ENCODE measurements at places on chromosomes 16 and 17.

DNA sequence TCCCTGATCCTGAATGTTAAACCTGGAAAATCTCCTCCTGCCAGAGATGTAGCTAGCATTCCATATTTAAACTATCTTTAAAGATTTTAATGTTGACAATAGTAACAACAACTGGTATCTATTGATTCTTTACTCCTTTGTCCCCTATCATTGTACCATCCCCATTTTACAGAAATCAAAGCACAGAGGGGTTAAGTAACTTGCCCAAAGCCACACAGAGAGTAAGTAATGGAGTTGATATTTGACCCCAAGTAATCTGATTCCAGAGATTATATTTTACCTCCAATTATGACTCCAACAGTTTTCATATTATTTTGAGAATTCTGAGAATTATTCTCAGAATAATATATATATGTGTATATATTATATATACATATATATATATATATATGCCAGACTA is 37.7 kb upstream of the RGS9 start:
- no peak for DNase-seq

DNA sequence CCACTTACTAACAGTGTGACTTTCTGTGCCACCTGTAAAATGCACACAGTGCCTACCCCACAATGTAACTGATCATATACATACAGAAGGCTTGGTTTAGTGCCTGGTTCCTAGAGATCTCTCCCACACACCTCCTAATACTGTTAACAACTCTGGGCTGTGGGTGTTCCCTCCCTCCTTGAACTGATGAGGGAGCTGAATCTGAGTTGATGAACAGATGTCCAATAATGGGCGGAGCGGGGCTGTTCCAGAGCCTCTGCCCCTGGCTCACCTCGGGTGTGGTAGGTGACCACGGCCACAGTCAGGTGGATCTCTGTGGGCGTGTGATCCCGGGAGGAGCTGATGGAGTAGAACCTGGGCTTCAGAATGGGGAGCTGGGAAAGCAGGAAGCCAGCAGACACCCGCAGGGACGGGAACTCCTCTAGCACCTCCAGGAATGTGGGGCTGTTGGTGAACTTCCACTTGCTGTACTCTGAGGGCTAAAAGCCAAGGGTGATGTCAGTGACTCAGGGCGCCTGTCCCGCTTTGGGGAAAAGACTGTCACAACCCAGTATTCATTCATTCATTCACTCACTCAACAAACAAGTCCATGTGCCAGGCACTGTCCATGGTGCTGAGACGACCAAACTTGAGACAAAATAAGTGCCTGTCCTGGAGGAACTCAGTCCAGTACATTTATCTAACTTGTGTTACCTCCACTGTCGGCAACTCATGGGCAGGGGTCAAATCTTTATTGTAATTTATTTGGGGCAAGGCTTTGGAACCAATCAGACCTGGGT is 37.6 kb downstream of the NOS2 start:
- DNase-seq: no peak

- DNase-seq: no peak
Measured at GRCh38 chr16:2963074-2963722, 877 bp upstream of the KREMEN2 start.

DNA sequence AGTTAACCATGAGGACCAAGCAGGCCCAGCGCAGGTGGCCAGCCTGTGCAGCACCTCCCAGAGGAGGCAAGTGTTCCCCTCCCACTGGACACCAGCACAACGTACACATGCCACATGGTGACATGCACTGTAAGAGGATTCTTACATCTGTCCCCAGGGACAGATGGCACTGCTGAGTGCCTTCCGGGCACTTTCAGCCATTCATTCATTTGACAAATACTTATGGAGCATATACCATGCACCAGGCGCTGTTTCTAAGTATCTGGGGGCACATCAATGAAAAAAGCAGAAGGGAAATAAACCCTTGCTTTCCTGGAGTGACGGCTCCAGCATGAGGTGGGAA is 79.6 kb downstream of the GAS7 start:
- no peak for DNase-seq

- no peak for DNase-seq
Measured at GRCh38 chr17:65060631-65061254, 4.2 kb upstream of the GNA13 start.

GRCh38 chr16:1356061-1356900 is 4.5 kb downstream of the GNPTG start:
- DNase-seq: no peak

GRCh38 chr16:2007081-2007836 is 2.4 kb downstream of the ZNF598 start:
- DNase-seq: no peak

DNA sequence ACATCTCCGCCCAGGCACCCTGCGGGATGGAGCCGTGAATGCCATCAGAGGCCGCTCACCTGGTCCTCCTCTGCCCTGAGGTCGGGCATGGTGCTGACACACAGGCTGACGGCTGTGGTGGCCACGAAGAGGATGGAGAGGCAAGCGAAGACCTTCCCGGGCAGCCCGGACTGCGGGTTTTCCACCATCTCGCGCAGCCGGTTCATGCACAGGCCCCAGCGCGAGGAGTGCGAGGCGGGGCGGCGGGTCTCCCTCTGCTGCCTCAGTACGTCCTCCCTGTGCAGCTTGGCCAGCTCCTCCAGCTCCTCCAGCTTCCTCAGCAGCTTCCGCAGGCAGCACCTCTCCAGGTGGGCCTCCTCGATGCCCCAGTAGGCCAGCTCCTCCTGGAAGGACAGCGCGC is 3.1 kb downstream of the KCNG4 start:
- DNase-seq: no peak

DNA sequence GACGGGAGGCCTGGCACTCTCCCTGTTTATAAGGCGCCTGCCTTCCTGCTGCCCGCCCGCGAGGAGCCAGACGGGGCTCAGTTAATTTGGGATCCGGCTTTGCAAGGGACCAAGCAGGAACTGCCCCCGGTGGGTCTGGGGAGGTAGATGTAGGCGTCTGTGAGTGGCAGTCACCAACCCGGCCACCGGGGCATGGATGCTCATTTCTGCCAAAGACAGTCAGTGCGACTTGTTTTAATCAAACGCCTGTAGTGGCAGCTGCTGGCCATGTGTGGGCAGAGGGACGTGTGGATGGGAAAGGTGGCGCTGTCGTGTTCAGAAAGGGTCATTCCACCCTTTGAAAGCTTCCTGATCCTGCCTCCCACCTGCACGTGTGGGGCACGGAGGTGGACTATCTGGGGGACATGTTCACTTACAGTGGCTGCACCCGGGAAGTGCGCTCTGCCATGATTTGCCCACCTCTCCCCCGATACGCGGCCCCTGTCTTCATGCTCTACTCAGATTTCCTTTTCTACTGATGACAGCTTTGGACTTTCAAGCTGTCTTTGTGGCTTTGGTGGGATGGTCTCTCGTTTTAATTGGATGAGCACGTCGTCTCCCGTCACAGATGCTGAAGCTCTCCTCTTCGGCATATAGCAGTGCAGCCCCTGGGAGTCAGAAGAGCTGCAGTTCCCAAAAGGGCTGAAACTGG is 60.3 kb upstream of the CIBAR2 start:
- no peak for DNase-seq

DNA sequence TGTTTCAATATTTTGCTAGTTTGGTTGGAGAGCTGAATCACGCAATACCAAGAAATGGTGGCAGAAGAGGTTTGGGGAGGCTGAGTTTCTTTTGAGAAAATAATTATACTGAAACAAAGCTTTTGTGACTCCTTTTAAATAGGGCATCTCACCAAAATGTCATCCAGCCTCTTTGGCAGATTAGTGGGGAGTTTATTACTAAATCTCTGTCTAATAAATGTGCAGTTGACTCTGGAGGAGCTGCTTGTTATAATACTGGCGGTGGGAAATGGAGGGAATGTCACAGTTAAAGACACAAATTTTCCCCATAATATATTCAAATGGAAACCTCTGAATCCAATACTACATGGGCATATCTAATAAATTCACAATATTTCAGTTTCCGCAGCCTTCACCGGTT is 44.7 kb downstream of the SNX11 start:
- no peak for DNase-seq

GRCh38 chr16:24174957-24175356 is 81.2 kb upstream of the CACNG3 start:
- DNase-seq: no peak

- no peak for DNase-seq
Measured at GRCh38 chr16:16031401-16031800, 82.0 kb downstream of the ABCC1 start.

GRCh38 chr17:80070375-80071115 is 30.8 kb upstream of the GAA start:
- no peak for DNase-seq

DNA sequence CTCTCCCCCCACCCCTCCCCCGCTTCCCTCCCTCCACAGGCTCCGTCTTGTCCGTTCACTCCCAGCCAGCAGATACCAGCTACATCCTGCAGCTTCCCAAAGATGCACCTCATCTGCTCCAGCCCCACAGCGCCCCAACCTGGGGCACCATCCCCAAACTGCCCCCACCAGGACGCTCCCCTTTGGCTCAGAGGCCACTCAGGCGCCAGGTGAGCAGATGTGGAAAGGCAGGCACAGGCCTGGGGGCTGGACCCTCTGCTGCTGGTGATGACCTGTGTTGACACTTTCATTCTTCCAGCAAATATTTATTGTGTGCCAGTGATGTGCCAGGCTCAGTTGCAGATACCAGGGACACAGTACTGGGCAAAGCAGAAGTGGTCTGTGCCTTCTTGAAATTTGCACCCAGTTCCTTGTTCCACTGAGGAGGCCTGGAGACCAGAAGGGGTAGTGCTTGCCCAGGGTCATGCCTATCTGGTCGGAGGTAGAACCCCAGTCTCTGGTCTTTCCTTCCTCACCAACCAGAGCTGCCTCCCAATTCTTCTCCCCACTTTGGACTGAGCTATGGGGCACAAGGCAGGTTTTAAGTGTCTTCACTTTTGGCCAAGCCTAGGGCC is 10.3 kb upstream of the ABCC3 start:
- DNase-seq: no peak

- DNase-seq: no peak
Measured at GRCh38 chr17:21823090-21823489, 130.8 kb downstream of the KCNJ18 start.

DNA sequence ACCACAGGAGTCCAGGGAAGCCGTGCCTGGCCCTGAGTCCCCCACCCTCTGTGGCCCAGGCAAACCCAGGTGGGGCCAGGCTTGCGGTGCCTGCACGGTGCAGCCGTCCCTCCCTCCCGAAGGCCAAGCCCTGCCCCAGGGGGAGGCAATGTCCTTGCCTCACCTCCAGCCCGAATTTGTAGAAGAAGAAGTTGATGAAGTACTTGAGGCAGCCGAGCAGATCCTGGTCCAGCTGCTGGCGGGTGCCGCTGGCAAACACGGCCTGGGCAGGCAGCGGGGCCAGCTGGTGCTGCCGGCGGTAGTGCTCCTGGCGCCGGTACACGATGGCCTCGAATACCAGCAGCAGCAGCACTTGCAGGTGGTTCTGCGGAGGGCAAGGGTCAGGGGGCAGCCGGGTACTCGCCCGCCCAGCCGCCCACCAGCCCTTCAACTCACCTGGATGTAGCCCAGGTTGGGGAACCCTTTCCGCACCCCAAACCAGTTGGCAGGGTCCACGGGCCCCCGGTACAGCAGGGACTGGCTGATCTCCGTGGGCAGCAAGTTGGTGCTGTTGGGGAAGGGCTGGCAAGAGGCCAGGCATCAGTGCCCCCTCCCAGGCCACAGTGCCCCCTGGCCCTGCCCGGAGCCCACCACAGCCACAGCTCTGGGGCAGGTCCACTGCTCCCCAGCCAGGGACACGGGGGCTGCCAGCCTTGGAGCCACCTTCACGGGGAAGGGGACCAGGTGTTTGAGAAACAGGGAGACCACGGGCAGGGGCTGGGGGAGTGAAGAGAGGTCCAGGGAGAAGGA is 26.1 kb downstream of the CTU2 start:
- no peak for DNase-seq

GRCh38 chr16:81313701-81314602 is 810 bp upstream of the GAN start:
- DNase-seq: no peak

DNA sequence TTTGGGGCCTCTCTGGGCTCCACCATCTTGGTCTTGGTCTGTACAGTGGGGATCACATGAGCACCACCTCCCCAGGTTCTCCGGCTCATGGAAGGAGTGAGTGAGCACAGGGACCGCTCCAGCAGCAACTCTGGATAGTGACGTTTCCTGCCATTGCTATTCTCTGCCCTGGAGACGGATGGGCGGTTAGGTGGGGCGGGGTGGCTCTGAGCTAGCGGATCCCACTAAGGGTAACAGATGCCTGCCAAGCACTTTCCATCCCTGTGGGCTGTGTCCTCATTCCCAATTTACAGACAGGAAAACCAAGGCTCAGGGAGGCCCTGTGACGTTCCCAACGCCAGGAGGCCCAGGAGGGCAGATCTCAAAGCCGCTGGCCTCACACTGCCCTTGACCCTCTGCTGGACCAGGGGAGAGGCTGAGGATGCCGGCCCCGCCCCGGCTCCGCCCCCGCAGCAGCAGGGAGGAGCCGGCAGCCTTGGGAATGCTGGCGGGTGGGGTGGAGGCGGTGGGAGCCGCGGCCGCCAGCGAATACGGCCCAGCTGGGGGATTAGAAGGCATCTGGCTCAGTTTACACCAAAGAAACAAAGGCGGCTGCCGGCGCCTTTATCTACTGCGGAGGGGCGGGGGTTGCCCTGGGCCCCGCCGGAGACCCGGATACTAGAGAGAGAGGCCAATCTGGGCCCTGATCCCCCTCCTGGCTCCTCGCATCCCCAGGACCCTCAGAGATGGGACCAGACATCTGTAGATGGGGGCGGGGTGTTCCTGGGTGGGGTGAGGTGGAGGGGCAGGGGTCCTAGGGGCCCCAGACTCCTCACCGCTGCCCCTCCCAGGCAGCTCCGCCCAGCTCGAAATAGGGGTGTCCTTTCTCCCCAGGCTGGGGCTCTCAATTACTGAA is 122.3 kb upstream of the CIBAR2 start:
- DNase-seq: no peak
